ENCODE measurements at places on chromosomes 11 and 22.

- DNase-seq, result no peak
Measured at GRCh38 chr11:19445771-19446170, 205.0 kb upstream of the E2F8 start.

- no peak for DNase-seq
Measured at GRCh38 chr11:15204711-15205110, 90.0 kb downstream of the INSC start.

- DNase-seq, result no peak
Measured at GRCh38 chr22:21444701-21445436, 22.3 kb upstream of the TMEM191C start.

DNA sequence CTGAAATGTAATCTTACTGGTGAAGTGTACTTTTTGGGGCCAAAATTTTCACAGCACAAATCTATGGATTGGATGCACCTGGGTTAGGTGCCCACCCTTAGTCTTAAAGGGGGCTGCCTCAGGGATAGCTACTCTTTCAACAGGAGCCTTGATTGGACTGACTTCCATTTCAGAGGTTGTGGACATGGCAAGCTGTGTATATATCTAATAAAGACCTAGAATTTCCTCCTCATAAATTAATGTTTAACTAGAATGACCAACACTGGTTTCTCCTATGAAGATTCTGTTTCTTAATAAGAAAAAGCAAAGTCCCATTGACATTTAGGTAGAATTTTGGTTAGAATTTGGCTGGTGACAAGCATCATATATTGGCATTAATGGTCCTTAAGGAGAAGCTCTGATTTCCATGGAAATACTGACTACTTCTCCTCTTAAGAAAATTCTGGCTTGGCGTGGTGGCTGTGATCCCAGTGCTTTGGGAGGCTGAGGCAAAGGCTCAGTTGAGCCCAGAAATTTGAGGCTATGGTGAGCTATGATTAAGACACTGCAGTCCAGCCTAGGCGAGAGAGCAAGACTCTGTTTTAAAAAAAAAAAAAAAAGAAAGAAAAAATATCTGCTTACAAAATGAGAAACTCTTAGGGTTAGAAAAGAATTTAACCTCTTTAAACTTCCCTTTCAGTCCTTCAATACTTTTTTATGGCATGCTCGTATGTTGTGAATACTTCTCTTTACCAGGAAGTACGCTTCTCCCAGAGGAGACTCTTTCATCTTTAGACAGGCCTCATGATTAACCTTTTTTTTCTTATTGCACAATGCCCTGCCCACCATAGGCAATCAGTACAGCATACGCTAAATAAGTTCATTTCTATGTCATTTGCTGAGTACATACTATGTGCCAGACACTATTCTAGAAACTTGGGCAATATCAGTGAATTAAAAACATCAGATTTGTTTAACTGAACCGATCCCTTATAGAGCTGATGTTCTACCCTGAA is 77.2 kb downstream of the PRR5L start:
- no peak for DNase-seq

DNA sequence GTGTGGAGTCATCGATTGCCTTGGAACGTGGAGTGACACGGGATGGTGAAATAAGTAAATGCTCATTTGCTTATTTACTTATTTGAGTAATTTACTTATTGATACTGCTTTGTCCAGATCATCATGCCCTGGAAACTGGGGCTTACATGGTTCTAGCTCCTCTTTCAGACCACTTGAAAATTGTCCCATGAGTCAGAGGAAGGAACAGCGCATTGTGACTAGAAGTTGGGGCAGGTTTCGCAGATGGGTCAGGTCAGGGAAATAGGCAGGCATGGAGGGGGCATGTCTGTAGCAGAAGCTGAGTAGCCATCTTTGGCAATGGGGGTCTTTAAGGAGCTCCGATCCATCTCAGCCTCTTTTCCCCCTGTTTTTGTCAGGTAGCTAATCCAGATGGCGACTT is 104.2 kb upstream of the SORL1-AS1 start:
- no peak for DNase-seq

DNA sequence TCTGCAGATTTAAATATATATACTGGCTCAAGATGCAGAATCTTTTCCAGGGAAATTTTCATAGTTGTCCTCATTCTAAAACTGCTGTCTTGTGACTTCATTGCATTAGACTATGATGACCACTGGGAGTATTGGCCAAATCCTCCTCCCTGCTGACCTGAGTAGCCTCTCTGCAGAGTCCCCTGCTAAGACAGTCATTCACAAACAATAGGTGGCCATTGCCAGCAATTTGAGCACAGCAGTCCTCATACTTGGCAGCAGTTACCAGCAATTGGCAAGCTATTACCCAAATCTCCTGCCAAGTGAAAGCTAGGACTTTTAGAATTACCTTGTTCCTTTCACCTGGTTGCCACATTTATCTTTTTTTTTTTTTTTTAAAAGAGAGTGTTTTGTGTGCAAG is 325.8 kb downstream of the FAT3 start:
- DNase-seq, result no peak

DNA sequence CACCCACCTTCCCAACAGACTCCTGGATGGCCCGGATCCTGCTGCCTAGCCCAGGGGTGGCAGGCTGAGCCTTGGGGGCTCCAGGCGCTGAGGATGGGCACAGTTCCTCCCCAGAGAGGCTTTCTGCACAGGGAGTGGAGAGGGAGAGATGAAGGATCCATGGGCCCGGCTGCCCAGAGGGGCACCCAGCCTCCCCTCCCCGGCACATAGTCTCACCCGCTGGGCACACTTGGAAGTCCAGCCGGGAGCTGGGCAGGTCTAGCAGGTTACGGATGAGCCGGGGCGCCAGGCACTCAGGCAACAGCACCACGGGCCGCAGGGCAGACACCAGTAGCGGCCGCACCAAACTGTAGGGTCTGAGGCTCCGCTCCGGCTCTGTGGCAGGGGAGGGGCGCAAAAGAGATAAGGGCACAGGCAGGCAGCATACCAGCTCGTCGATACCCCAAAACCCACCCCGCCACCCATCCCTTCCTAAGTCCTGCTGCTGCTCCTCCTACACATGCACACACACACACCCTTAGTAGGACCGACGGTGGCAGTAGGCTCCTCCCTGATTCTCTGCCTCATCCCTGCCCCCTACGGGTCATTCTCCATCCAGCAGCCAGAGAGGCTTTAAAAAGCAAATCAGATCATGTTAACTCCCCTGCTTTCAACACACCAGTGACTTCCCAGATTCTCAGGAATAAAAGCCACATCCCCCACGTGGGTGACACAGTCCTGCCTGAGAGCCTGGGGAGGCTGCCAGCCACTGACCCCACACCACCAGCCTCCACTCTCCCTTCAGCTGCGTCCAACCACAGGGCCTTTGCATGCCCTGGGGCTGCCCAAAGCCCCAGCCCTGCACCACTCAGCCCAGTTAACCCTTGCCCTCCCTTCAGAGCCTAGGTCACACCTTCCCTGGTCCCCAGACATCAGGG is 6.5 kb upstream of the MFNG start:
- DNase-seq, result no peak

DNA sequence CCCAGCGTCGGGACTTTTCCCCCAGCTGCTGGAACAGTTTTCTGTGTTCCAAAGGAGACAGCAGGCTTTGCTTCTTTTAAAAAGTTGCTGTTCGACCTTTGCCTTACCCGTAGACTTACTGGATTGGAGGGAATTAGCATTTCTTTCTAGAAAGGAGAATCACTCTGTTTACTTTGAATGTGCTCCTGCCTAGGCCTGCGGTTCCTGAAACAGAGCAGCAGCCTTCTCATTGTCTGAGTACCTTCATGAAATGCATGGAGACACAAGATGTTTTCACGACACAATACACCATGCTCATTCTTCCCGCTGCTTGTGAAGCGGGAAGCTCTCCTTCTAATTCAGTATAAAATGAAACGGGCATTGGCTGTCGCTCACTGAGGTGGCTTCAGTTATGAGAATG is 196.2 kb downstream of the TBC1D22A start:
- no peak for DNase-seq

DNA sequence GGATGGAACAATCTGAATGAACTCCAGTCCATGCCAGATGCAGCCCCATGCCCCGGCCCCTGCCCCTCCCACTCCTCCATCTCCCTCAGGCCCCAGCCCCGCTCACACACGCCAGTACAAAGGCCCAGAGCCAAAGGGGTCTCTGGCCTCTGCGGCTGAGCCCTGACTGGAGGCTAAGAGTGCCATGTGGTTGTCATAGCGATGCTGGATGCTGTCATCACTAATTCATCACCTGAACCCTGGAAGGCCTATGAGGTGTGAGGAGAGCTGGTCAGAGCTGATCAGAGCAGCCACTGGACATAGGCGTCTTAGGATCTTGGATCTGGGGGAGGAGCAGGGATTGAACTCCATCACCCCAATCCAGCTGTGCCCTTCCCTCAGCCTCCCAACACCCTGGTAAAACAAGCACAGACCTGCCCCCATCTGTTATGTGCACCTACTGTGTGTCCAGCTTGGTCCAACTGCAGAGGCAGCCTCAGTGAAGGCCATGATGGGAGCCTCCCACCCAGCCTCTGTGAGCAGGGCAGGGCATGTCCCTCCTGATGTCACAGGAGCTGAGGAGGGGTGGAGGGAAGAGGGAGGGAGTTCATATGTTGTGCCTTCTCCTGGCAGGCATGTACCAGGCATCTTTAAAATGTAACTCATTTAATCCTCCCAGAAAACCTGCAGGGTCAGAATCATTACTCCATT is 16.7 kb downstream of the PDE2A start:
- no peak for DNase-seq

GRCh38 chr22:48898524-48899250 is 929.0 kb downstream of the BRD1 start:
- DNase-seq, result no peak

GRCh38 chr11:84218318-84218717 is 932.2 kb upstream of the CCDC90B start:
- no peak for DNase-seq

DNA sequence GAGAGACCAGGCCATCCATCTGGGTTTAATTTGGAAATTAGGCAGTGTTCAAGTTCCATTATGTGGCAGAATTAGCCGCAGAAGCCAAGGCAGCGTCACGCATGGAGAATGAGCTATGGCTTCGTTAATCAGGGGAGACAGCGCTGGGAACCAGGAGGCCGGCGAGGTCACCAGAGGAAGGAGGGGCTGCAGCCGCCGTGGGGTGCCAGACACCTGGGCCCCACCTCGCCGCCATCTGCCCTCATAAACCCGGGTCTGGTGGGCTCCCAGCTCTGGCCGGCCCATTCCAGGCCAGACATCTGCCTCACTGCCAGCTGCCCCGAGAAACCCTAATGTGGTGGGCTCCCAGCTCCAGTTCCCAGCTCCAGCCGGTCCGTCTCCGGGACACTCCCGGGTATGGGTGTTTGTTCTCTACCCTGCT is 676.9 kb downstream of the BRD1 start:
- DNase-seq, result no peak

- no peak for DNase-seq
Measured at GRCh38 chr22:17346578-17346977, 22.7 kb upstream of the CECR2 start.

- no peak for DNase-seq
Measured at GRCh38 chr11:130122141-130122575, 37.4 kb upstream of the ST14 start.

GRCh38 chr11:43547430-43547831 is 133.1 kb upstream of the HSD17B12 start:
- no peak for DNase-seq

DNA sequence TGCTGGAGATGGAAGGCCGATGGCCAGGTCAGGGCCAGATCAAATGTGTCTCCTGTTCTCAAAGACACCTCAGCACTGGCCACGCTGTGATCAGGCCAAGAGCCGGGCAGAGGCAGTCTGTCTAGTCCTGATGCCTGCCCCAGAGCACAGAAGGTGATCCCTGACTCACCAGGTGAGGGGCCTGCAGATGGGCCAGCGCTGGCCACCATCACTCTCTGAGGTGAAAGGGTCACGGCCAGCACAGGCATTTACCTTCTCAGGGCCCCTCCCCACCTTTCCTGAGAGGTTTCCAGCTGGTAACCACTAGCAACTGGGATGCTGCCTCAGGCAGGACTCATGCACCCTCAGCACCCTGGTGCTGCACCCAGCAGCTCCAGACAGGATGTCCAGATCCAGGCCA is 2.9 kb downstream of the SBF1 start:
- no peak for DNase-seq

DNA sequence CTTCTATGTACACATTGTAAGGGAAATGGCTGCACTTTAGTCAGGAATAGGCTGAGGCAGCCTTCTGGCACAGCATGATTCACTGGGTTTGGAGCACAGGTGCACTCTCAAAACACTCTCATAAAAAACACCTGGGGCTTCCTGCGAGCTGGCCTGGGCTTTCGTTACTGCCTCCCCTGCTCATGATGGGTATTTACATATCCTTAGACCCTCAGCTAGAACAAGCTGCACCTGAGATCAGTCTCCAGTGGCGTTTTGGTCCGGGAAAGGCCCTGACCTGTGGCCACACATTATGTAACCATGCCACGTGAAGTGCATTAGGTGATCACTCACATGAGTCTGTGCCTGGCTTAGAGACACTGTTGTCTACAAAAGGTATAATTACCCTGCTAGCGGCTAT is 321.7 kb downstream of the TMEM135 start:
- no peak for DNase-seq

DNA sequence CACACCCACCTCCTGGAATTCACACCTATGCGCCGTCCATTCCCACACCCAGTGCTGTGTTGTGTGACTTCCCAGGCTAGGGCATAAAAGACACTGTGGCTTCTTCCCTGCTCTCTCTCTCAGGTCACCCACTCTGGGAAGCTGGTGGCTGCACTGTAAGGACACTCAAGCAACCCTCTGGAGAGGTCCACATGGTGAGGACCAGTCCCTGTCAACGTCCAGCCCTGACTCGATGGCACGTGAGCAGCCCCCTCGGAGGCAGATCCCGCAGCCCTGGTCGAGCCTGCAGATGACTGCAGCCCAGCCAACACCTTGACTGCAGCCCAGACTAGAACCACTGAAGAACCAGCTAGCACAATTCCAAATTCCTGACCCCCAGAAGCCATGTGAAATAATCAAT is 16.2 kb downstream of the CBX7 start:
- no peak for DNase-seq

DNA sequence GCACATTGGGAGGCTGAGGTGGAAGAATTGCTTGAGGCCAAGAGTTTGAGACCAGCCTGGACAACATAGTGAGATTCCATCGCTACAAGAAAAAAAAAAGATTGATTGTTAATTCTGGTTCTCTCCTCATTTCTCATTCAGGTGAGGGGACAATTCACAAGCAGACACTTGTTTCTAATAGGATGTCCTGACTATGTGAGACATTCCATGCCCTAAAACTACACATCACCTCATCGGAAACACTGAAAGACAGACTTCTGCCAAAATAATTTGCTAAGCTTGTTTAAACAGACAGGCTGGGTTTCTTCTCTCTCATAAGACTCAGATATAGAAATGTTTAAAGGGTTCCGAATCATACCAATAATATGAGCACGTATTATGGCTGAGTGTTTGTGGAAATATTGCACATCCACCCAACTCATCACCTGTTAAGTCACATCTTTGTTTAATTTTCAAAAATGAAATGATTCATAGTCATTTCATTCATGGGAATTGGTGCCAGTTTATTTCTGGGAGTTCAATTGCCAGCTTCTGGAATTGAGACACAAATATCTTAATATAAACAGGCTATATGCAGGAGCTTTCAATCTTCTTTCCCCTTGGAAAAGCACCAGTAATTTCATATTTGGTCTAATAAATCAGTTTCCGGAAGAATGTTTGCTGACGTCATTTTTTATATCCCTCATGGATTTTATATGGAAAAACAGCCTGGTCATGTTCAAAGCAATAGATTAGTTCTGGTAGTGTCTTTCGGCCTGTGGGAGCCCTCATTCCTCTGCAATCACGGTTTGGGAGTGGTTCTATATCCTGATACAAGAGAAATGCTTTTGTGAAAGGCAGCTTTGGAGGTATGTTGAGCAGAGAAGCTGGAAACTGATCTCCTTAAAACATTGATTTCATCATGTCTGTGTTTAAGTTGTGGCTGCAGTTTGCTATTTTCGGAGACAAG is 87.0 kb downstream of the BDNF start:
- no peak for DNase-seq

- no peak for DNase-seq
Measured at GRCh38 chr11:16771350-16772140, 33.1 kb downstream of the C11orf58 start.
